ENCODE measurements at places on chromosomes 2 and 18. TPM values are rescaled to one million over a fixed set of nuclear protein-coding genes. Genes with fewer than 3 reads are reported as not detected.

DNA sequence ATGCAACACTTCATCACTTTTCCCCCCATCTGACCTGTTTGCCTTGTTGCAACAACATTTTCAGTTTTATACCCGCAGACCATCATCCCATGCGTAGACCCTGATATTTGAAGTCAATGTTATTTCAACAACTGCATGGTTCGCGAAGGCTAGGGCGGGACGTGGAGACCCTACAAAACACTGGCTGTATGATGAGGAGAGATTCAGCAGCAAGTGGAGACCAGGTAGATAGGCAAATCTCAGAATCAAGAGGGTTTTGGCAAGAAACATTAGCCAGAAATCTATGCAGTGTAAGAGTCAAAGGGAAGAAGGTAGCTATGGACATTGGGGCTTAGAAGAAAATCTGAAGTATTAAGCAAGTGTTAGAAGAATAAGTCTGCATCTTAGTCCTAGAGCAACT lies 42.4 kb upstream of the SPAG16 start:
- no peak for DNase-seq

DNA sequence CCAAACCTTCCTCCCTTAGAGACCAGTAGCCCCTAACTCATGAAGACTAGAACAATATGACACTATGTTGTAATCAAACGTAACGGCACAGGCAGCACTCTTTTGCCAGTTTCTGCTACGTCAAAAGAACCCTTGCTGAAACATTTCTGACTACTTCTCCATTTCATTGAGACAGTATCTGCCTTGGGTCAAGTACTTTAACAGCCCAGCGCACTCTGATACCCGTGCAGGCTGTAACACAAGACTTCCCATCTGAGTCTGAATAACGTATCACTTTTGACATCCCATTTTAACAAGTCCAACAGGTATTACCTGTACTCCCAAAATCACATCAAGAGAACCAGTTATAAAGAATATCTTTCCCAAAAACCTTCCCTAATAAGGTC lies 38.4 kb downstream of the TBC1D8 start:
- no peak for DNase-seq

DNA sequence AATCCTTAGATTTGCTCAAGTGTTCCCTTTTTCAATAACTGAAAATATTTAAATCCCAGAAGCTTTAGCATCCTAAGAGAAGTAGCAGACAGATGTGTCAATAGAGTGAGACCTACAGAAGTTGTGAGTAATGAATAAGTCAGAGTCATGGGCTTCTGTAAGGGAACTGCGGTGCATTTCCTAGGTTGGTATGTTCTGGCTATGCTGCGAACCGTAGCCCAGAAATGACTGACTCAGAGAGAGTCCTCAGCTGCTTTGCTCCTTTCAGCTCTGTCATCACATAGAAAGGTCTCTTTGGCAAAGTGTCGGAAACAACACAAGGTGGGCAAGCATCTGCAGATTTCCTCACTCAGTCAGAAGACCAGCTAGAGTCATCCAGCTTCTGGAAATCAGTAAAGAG lies 297.1 kb downstream of the ARHGAP15 start:
- DNase-seq = peak; percentile 61

The SP140 gene
- total RNA-seq = 0.65 TPM

DNA sequence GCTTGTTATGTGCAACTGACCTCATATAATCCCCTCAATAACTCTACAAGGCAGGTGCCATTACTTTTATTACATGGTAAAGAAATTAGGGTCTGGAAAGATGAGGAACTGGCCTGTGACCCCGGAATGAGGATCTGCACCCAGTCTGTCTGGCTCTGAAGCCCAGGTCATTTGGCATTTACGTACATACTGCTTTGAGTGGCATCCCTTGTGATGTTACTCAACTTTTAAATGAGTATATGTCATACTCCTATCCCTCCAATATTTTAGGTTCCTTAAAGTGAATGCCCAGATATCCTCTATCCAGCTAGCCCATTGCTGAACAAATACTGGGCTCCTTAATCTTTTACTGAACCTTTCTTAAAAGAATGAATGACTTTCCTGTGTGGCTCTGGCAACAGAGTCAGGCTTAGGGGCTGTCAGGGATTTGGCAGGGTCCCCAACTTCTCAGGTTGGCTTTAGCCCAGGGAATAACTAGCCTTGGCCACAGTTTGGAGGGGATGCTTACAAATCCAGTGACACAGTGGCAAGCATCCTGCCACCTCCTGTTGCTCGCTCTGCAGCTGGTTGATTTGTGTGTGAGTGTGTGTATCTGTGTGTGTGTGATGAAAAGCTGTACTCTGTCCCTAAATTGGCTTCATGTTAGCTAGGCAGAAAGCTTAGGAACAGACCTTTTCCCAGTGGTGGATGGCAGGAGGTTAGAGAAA lies 3.4 kb upstream of the CXCR4 start:
- DNase-seq = no peak

The SPC25 gene
- 98.4 TPM for total RNA-seq

- no peak for DNase-seq
Observed at GRCh38 chr2:16728351-16729136, 62.9 kb upstream of the CYRIA start.

DNA sequence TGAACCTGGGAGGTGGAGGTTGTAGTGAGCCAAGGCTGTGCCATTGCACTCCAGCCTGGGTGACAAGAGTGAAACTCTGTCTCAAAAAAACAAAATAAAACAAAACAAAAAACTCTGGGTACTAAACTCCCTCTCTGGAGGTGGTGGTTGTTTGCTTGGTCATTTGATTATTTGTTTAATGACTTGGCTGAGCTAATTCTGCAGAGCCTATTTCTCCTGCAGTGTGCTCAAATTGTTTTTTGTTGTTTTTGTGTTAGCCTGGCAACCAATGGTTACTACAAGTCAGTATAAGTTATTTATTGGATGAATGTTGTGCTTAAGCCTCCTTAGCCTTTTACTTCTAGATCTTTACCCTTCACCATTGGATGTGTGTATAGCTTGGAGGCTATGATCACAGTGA lies 387.5 kb downstream of the ADCYAP1 start:
- DNase-seq = no peak

GRCh38 chr2:32947484-32948143 lies 861 bp downstream of the LTBP1 start:
- peak; percentile 25 for DNase-seq

DNA sequence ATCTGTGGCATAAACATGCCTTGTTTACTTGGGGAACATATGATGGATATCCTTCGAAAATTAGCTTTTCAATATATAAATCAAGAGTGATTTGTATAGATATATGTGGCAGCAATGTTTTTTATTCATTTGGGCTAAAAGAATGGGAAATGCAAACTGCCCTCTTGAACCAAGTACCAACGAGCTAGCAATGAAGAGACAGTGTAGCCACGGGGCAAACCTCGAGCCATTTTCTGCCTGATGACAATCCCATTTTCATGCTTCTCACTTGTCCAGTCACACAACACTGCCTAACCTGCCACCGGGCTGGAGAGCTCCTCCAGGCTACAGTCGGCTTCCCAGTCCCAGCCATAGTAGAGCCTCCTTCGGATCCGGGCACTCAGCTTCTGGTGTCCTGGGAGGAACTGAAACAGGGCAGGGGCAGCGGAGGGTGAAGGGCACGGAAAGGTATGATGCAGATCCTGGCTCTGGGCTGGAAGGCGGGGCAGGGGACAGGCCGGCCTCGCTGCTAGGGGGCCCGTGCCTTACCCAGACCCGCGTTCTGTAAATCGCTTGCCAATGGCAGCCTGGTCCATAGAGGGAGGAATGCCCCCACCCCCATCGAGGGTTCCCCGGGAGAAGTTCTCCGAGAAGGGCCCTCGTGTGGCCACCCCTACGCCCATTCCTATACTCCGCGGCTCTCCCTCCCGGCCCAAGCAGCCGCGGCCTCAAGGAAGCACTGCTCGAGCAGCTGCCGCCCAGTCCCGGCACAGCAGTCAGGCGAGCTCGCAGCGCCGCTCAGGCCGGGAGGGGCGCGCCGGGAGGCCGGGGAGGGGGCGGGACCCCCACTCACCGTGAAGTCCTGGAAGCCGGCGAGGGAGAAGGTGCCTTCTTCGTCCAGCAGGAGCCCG lies 552 bp downstream of the CNPPD1 start:
- DNase-seq = peak; percentile 38

- no peak for DNase-seq
Observed at GRCh38 chr2:224982226-224982625, 60.0 kb downstream of the DOCK10 start.

GRCh38 chr2:209368914-209369313 lies 54.9 kb upstream of the MAP2 start:
- peak; percentile 100 for DNase-seq

GRCh38 chr18:7663366-7664312 lies 96.5 kb downstream of the PTPRM start:
- no peak for DNase-seq

The C2orf81 gene
- 3.5 TPM for total RNA-seq

DNA sequence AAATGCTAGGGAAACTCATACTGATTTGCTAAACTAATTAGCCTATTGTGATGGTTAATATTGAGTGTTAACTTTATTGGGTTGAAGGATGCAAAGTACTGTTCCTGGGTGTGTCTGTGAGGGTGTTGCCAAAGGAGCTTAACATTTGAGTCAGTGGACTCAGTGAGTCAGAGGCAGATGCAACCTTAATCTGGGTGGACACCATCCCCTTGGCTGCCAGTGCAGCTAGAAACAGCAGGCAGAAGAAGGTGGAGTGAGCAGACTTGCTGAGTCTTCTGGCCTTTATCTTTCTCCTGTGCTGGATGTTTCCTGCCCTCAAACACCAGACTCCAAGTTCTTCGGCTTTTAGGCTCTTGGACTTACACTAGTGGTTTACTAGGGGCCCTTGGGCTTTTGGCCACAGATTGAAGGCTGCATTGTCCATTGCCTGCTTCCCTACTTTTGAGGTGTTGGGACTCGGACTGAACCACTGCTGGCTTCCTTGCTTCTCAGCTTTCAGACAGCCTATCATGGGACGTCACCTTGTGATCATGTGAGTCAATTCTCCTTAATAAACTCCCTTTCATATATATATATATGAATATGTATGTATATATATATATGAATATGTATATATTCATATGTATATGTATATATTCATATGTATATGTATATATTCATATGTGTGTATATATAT lies 69.7 kb downstream of the RPRM start:
- DNase-seq = peak; percentile 67

The MC5R gene
- 6.7 TPM for total RNA-seq

DNA sequence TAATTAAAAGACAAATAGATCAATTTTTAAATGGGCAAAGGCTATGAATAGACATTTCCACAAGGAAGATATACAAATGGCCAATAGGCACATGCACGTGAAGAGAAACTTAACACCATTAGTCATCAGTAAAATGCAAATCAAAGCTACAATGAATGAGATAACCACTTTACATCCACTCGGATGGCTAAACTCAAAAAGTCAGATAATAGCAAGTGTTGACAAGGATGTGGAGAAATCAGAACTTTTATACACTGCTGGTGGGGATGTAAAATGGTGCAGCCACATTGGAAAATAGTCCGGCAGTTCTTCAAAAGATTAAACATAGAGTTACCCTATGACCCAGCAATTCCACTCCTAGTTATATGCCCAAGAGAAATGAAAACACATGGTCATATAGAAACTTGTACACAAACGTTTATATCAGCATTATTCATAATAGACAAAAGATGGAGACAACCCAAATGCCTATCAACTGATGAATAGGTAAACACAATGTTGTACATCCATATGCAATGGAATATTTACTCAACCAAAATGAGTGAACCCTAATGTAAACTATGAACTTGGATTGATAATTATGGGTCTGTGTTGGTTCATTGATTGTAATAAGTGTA lies 51.1 kb downstream of the SMAD7 start:
- no peak for DNase-seq

The CYTIP gene
- total RNA-seq = not detected

DNA sequence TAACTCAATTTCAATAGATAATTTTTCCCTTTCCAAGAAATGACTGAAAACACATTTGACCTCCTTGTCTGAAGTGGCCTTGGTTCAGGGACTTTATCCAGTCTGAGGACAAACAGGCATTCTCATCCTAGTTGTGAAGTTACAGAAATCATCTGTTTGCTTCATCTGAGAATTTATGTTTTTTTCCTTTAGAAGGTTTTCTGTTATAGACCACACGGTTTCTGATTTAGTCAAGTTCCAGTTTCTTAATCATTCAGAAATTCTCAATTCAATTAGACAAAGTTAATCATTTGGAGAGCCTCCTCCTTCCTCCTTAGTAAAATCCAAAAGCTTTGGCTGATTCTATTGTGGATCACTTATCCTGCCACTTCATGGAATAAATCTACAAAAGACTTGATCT lies 60.9 kb downstream of the ICOS start:
- DNase-seq = no peak

GRCh38 chr2:54581326-54582039 lies 125.4 kb downstream of the SPTBN1 start:
- no peak for DNase-seq

GRCh38 chr18:79644006-79644665 lies 35.5 kb upstream of the CTDP1 start:
- DNase-seq = peak; percentile 10

- peak; percentile 26 for DNase-seq
Observed at GRCh38 chr2:206011795-206012194, 74.2 kb downstream of the INO80D start.

- DNase-seq = no peak
Observed at GRCh38 chr18:79509536-79509930, 113.8 kb downstream of the NFATC1 start.

The PPIG gene
- 48.6 TPM for total RNA-seq

GRCh38 chr2:143533846-143534245 lies 404.6 kb downstream of the ARHGAP15 start:
- no peak for DNase-seq

GRCh38 chr2:200483729-200484198 lies 26.1 kb downstream of the KCTD18 start:
- peak; percentile 19 for DNase-seq

DNA sequence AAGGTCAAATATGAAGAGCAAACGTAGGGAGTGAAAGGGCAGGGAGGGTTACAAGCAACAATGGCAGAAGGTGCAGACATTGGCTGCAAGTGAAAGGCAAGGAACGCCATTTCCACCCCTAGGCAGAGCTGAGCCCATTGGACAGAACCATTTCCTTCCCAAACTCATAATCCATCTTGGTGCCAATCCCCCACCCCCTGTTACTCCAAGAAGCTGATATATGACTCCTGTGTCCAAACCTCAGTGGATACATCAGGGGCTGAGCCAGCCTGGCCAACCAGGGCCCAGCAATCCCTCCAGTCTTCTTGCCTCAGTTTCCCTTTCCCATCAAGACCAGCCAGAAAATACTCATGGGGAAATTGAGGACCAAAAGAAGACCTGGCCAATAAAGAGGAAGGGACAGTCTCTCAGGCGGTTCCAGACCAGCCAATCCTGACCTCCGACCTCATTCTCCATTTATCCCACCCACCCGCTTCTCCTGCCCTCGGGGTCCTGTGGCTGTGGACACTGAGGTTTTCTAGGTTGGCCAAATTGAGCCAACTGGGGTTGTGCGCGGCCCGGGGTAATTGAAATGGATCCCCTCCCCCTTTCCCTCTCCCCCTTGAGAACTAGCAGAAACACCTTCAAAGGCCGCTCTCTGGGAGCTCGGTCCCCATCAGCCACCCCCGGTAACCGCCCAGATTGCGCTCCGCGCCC lies 24.8 kb downstream of the TNS1 start:
- DNase-seq = no peak
